ENCODE measurements at places on chromosomes 1 and 21.

DNA sequence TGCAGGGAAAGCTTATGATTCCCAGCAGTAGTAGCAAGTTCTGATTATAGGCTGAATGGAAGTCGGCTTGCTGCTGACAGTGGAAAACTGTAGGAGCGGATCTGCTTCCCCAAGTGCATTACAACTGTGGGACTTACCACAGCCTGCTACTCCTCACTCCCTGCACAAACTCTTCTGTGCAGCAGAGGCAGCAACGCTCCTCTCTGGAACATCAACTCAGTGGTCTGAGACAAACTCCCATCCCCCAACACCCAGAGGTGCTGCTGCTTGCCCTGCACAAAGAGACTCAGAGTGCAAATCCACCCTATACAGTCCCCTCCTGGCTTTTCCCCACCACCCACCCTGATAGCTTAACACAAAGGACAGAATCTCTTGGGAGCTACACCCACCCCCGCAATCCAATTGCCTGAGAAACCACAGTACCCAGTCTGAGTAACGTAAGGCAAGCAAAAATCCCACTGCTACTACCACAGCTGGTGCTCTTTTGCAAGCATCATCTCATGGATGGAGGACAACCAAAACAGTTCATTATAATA lies 1455.2 kb downstream of the AMY1C start:
- no peak for DNase-seq

DNA sequence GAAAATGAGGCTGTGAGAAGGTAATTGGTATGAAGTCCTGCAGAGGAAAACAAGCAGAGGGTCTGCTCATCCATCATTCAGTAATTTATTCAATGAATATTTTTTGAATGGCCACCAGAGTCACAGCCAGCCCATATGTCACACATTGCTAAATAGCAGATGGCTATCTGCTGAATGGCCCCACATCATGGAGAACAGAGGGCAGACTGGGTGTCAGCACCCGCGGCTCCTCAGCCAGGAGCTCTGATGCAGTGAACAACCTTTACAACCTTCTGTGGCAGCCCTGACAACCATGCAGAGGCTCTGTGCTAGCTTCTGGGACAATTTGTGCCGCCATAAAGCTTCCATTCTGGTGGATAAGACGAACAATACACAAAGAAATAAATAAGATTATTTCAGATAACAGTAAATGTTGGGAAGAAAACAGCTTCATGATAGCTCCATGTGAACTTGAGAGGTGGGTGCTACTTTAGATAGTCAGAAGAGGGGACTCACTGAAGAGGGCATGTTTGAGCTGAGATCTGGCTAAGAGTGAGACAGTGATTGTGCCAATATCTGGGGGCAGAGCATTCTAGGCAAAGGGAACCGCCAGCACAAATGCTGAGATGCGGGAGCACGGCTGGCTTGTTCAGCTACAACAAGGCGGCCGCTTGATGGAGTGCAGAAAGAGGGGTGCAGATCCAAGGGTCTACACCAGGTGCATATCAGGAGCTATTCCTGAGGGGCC lies 2.8 kb upstream of the C1orf210 start:
- DNase-seq: no peak

GRCh38 chr1:221150996-221151395 lies 271.8 kb downstream of the HLX start:
- no peak for DNase-seq

DNA sequence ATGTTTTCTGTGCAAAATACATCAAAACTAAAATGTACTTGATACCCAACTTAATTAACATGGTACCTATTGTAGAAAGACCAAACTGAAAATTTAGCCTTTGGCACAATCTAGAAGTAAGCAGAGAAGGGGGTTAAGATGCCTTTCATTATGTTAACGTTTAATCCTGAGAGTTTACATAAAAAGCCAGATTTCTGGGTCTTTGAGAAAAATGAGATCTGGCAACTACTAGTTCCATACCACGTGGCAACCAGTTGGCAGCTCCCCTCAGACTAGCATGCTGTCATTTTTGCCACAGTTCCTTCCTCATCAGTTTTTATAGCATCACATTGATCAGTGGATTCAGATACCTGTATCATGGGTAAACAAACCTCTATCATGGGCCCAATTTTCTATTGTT lies 1.5 kb downstream of the RO60 start:
- no peak for DNase-seq

DNA sequence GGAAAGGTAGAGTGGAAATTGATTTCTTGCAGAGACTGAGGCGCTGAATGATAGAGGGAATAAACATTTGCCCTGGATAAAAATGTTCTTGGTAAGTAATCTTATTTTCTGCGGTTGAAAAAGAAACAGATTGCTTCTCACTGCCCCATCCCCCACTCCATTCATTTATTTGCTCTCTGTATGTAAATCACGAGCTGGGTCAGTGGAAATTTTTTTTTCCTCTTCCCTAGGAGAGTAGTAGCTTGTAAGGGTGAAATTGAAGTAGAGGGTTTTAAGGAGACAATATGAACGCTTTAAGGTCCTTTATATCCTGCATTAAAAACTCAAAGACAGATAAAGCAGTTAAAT lies 1.4 kb upstream of the BRINP3 start:
- no peak for DNase-seq

Data from activated T-helper 1 cell treated with Interleukin-2 at 50 U/mL for 16 hours (primary cell).